T-helper 17 cell (primary cell): ENCODE measurements at places on chromosomes 16 and 17.

DNA sequence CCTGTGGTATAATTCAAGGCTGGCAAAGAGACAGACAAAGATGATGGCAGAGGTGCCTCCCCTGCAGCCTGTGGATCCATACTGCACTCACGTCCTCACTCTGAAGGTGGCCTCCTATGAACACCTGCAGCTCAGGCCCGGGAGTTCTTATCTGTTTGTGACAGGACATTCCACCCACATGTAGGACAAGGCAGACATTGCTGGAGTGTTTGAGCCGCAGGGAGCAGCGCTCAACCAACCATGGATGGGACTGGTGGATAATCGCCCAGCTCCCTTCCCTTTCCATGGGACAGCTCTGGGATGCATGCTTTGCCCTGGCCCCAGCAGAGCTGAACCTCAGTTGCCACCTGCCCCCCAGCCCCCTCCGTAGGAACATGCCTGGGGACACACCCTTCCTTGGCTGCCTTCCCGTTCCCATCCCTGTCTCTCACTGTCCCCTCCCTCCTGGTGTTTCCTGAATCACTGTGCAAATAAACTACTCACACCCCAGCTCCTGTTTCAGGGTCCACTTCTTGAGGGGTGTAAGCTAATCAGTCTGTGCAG lies 22.2 kb downstream of the ITPRIPL2 start:
- DNase-seq: no peak

- no peak for DNase-seq
Observed at GRCh38 chr16:11627292-11627663, 40.6 kb upstream of the LITAF start.

GRCh38 chr17:280216-280615 lies 72.4 kb downstream of the RPH3AL start:
- DNase-seq: no peak

DNA sequence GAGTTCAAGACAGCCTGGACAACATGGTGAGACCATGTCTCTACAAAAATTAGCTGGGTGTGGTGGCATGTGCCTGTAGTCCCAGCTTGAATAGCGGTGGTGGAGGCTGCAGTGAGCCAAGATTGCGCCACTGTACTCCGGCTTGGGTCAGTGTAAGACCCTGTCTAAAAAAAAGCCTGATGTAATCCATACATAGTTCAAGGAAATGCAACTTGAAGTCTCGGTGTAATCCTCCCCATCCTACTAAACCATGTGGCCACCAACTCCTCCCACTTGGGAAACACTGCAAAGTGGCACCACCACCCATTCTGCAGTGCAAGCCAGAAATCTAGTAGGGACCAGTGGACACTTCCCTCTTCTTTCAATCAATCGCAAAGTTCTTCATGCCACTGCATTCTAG lies 5.4 kb upstream of the KPNB1 start:
- DNase-seq: no peak

GRCh38 chr17:80826346-80826954 lies 165.2 kb upstream of the CHMP6 start:
- no peak for DNase-seq

GRCh38 chr17:38706505-38707216 lies 1.6 kb downstream of the MLLT6 start:
- no peak for DNase-seq

DNA sequence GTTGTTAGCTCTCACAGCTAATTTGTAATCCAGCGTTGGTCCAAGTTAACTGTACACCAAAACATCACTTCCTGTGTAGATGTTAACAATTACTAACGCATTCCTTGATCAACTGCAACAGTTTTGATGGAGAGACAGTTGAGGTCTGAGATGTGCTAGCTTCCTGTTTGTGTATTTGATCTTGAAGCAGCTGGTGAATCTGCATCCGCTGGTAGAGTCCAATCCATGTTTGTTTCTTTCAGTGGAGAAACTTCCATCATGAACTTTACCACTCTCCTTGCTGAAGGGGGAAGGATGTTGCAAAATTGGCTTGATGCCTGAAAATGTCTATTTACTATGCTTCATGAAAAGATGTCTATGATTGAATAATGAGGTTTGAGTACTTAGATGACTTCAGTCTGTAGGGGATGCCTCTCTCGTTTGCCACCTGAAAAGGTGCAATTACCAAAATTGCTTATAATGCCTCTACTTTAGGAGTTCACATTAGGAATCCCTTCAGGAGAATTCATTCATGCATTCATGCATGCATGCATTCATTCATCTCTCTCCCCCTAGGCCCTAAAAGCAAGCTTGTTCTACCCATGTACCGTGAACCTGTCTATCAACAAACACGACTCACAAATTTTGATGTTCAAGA lies 39.6 kb upstream of the ZKSCAN2 start:
- no peak for DNase-seq

DNA sequence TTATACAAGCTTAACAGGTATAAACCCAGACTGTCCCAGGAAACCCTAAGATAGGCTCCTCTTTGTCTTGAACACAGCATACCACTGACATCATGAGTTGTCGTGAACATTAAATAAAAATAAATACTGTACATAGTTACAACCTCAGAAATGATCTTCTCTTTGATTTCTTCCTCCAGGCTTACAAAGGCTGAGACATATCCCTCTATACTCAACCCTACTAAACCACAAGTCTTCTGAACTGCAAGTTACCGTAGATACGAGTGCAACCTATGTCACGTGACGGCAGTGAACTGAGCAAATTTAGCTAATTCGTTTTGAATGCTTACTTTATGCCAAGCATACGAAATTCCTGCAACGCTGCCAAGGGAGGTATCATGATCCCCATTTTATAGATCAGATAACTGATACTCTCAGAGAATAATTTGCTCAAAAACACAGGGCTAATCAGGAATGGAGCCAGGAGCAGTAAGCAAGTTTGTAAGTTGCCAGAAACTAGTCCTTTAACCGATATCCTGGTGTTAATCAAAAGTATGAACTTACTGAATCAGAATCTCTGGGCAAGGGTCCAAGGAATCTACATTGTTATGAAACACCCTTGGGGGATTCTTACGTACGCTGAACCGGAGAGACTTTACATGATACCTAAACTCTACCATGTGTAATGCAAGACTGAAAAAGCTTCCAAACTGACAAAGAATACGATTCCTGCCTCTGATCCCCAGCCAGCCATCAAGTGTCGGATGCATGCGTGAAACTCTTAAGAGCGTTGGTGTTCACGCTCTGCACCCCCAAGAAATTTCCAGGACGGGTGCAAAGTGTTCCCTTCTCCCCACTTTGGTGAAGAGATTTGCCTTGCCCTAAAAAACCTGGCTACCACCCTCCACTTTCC lies 106.2 kb downstream of the XYLT1 start:
- DNase-seq: no peak

- no peak for DNase-seq
Observed at GRCh38 chr17:49990331-49990730, 4.7 kb downstream of the DLX3 start.

DNA sequence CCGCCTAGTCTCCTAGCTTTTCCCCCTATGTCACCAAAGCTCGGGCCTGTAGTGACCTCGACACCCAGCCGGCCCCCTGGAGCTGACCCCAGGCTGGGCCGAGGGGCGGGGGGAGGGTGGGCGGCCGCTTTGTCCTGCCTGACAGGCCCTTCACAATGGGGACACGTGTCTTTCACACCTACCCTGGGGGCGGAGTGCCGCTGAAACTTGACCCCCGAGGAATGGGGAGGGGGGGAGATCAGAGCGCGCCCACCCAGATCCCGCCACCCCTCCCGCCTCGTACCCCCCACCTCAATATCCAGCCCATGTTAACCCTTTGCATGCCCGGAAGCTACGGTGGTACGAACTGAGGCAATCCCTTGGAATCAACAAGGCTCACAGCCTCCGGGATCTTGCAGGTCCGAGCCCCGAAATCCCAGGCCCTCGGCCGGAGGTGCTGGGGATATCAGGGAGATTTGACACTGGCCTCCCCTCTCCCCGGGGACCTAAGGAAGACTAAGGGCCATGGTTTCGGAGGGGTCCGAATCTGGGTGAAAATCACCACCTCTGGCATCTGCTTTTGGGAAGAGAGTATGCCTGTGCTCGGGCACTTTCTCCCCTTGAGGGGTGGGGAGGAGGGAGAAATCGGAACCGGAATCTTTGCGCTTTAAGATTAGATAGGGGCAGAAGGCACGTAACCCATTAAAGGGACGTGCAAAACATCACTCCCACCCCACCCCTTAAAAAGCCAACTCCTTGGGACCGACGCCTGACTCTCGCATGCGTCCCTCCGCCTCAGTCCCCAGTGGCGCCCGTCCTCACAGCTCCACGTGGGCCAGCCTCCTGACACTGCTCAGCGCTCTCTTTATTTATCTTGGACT lies 2.6 kb downstream of the NOG start:
- DNase-seq: no peak

DNA sequence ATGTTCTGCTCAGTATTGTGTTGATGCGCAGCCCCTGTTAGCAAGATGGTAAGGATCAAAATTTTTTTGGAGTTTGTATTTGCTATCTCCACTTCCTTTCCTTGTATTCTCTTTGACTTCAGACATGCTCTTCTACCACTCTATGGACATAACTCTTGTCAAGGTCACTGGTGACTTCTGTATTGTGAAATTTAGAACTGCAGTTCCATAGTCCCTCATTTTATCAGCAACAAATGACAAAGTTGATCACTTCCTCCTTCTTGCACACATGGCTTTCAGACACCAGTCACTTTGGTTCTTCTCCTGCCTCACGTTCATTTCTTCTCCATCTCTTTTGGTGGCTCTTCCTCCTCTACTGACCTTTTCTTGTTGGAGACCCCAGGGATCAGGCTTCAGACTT lies 21.1 kb downstream of the COX11 start:
- DNase-seq: no peak

GRCh38 chr17:83057397-83057761 lies 22.0 kb upstream of the METRNL start:
- no peak for DNase-seq

DNA sequence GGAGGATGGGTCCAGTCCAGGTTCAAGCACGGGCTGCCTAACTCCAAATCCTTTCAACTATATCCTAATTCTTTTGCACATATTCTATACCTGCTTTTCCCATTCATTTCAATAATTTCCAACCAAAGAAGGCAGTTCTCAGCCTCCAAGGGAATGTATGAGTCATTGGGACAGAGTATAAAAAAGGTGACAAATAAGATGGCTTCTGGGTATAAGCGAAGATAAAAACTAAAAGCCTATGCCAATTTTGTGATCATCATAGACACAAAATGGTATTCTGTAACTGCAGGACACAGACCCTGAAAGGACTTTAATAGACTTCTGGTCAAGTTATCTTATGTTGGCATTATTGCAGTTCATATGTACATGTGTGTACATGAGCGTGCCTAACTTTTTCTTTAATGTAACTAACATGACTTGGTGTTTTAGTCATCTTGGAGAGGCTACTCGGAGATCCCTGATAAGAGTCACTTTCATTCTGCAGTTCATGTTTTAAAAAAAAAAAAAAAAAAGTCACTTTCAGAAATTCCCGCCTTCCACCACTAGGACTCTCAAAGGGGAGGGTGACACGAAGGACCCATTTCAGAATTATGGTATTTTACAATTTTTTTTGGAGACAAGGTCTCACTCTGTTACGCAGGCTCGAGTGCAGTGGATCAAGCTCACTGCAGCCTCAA lies 17.3 kb downstream of the COG1 start:
- no peak for DNase-seq

DNA sequence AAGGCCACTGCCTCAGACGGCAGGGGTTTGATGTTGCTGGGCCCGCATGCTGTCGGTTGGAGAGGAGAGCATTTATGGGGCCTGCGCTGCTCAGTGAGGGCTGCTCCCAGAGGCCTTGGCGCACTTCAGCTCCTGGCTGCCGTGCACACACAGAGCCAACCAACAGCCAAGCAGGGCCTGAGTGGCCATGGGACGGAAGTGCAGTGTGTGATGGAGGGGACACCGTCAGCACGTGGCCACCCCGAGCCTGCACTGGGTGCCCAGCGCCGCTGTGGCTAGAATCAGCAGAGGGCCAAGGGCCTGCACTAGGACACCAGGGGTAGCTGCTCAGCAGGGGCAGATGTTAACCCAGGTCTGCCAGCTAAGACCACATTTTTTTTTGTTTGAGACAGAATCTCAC lies 21.8 kb downstream of the KLHL36 start:
- no peak for DNase-seq

- no peak for DNase-seq
Observed at GRCh38 chr17:77677211-77677610, 281.3 kb upstream of the TNRC6C start.

DNA sequence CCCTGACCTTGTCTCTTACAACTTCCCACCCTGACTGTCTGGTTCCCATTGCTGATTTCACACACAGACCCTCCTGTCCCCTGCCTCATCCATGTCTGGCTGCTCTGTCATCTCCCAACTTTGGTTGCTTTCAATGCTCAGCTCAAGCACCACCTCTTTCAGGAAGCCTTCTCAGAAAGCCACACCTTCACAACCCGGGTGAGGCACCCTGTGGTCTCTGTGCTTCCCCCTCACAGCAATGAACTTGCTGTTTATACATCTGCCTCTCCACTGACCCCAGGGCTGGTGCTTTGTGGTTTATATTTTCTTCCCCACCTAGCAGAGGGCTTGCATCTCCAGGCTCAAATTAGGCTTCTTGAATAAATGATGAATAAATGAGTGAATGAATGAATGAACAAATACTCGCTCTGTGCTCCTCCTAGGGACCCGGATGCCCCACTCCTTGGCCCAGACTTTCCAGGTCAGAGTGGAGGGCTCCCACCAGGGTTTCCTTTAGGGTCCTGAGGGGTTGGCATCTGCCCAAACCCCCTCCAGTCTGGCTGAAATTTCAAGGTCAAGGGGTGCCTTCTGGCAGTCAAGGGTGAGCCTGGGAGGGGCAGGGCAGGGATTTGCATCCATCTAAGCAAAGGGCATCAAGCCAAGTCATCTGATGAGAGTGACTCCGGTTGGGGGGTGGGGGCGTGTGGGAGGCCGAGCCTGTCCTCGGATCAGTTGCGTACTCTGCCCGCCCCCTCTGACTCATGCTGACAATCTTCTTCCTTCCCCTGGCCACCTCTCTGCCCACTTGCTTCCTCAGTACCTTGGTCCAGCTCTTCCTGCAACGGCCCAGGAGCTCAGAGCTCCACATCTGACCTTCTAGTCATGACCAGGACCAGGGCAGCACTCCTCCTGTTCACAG lies at the start of gene ITGAX:
Gene ITGAX, plus strand, starts transcription at position 783 of the 898 bp plus-strand sequence. Its CDS starts 79 bp downstream, at position 862.
- DNase-seq: no peak

GRCh38 chr17:66526827-66527226 lies 224.4 kb downstream of the PRKCA start:
- no peak for DNase-seq

- DNase-seq: no peak
Observed at GRCh38 chr17:4515501-4515900, 16.8 kb downstream of the SPNS2 start.

GRCh38 chr17:56506349-56506748 lies 87.2 kb upstream of the NOG start:
- DNase-seq: no peak

GRCh38 chr16:2019921-2020831 lies 591 bp downstream of the NPW start:
- no peak for DNase-seq
